ENCODE measurements at places on chromosomes 13 and 19. TPM values are rescaled to one million over a fixed set of nuclear protein-coding genes. Genes with fewer than 3 reads are reported as not detected.
A peak's percentile ranks its signal among the peaks of the same experiment; 100 is the strongest.

DNA sequence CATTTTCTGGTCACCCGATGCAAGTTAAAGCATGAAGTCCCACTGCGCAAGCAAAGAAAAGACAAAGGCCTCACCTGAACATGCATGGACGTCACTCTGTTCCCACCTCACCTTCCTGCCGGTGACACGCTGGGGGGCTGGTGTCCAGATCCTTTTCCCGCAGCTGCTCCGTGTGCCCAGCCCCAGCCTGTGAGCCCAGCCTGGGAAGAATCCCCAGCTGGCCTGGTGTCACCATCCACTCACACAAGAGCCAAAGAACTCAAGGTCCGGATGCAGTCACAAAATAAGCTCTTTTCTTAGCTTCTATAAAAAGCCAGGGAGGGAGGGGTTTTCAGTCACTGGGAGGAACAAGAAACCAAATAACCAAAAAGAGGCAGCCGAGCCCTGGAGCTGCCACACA is 249.9 kb downstream of the COL4A1 start:
- DNase-seq, result no peak

CNN1 gene
- total RNA-seq, result 0.21 TPM

DNA sequence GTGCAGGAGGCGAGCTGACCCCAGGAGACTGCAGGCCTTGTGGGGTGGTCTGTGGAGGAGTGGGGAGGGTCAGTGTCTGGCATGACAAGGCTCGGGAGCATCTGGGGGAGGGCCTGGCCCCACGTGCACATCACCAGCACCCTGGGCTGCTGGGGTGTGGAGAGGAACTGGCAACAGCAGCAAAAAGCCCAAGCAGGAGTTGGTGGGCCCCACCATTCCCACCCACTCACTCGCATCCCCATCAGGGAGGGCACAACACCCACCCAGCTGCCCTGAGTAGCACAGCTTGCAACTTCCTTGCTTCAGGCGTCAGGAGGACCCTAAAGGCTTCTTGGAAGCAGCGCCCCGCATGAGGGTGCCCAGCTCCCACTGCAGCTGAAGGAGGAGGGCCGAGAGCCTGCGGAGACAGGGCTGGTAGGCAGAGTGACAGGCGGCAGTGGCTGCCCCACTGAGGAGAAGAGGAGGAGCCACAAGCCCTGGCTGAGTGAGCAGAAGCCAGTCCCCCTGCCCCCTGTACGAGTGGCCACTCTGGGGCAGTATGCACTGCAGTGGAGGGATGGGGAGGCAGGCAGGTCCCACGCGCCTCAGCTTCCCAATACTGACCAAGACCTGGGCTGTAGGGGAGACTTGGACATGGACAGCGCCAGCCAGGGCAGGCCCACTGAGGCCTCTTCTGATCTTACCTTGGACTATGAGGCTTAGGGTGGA is 26.5 kb downstream of the ELL start:
- DNase-seq, result no peak

DNA sequence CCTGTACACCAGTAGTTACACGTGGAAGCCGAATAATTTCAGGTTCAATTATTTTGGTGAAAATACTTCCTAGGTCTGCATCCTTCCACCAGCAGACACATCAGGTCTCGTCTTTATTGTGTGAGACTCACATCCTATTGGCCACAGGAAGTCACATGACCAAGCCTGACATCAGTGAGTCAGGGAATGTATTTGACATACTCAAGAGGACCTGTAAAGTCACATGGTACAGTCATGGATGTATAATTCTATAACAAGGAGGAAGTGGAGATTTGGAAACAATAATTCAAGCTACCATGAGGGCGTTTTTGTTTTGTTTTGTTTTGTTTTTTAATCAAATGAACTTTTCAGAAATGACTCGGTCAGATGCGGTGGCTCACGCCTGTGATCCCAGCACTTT is 9.3 kb upstream of the HIF3A start:
- peak; percentile 35 for DNase-seq

DNA sequence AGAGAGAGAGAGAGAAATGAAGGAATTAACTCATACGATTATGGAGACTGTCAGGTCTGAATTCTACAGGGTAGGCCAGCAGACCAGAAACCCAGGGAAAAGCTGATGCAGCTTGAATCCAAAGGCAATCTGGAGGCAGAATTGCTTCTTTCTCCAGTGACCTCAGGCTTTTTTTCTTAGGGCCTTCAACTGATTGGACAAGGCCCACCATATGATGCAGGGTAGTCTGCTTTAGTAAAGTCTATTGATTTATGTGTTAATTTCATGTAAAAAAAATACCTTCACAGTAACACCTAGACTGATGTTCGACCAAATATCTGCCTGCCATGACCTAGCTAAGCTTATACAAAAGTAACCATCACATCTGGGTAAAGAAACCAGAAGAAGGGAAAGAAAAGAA is 71.1 kb downstream of the MZT1 start:
- no peak for DNase-seq

- DNase-seq, result no peak
These were observed at the start of gene NCR1 for GRCh38 chr19:54905803-54906511. Gene NCR1 (plus strand): TSS chr19:54906148. CDS start chr19:54906188, 40 bp downstream.

DNA sequence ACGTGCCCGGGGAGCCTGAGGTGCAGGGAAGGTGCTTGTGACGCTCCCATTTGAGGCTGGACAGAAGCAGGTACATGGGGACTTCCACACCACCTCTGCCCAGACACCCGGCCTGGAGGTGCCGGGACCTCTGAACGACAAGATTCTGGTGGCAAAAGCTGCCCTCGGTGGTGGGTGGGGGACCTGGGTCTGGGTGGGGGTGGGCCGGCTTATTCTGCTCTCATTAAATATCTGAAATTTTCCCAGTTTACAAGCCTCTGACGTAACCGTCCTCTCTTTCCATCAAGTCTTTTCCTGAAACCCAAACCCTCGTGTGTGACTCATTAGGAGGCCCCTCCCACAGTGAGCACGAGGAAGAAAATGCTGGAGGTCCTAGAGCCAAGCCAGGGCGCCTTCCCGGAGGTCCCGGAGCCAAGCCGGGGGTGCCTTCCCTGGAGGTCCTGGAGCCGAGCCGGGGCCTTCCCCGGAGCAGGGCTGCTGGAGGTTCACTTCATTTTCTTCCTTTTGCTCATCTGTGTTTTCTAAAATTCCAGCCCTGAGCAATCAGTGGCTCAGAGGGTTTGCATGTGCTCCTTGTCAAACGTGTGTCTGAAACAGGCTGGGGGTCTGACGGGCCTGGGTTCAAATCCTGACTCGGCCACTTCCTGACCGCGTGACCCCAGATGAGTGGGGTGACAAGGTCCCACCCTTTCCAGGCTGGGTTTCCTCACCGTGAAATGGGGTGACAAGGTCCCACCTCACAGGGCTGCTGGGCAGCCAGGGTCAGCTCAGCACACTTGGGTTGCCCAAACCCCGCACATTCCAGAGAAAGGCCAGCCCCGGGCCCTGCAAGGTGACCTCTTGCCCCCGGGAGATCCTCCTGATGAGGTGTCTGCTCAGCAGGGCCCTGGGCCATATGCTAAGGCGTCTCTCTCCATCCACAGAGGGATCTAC is 10.0 kb downstream of the CFD start:
- DNase-seq, result peak; percentile 83

DNA sequence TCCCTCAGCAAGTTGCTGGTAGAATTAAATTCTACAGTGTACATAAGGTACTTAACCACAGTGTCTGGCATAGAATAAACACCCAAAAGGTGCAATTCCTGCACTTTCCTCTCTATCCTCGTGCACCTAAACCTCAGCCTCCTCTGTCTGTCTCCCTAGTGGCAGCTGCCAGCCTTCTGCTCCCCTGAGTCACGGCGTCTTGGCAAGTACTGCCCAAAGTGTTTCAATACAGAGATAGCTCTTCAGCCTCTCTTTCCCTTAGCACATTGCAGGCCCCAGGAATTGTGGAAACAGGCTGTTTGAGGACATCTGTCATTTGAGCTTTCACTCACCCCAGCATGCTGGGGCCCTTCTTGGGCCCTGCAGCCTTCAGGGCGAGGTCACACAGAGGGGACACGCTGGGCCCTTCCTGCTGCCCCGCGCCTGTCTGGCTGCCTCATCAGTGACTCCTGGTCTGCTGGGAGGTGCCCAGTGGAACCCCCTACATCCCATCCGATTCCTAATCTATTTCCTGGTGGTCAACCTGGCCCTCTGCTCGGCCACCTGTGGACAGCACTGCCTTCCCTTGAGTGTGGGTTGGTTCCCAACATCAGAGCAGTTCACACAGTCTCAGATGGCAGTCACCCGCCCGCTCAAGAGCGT is 19.3 kb downstream of the COL4A2 start:
- DNase-seq, result no peak

- no peak for DNase-seq
These were observed 435.6 kb downstream of the FOXO1 start for GRCh38 chr13:40230833-40231266.

DNA sequence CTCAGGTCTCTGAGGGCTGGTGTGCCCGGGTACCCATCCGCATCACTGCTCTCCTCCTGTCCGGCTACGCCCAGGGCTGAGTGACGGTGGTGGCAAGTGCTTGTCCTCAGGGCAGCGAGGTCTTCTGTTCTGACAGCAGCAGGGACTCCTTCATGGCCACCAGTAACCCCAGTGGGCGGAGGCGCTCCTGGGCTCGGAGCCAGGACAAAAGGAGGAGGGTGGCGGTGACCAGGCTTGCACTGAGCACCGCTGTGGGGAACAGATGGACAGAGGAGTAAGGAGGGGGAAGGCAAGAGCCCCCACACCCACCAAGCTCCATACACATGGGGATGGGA is 5.8 kb downstream of the CD320 start:
- DNase-seq, result no peak

DNA sequence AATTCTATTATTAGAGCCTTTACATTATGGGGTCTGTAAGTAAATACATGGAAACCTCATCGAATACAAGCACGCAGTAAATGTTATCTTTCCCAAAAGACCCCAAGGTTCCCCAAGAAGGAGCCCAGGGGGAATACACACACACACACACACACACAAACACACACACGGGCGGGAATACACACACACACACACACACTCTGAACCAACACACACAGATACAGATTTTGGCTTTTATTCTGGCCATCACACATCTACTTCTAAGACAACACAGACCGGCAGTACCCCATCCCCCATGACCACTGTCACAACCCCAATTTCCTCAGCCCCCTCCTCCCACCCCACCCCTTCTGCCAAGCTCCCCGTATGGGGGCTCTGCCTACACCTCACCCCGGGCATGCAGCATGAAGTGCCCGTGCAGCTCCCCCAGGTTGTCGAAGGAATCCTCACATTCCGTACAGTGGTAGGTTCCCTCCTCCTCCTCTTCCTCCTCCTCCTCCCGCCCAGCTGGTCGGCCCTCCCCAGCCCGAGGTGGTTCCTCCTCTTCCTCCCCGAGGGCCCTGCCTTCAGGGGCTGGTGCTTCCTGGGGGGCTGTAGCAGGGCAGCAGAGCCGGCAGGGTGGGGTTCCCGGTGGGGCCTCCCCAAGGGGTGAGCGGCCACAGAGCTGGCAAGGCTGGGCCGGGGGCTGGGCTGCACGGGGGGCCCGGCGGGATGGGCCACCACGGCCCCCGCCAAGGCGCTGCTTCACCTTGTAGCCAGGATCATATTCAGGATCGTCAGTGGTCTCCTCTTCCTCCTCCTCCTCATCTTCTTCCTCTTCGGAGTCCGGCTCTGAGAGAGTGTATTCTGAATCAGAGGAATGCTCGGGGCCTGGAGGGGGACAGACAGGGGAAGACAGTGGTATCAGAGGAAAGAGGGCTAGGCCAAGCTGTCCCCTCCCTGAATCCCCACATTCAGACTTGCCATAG is 4.4 kb upstream of the SRRM5 start:
- no peak for DNase-seq

DNA sequence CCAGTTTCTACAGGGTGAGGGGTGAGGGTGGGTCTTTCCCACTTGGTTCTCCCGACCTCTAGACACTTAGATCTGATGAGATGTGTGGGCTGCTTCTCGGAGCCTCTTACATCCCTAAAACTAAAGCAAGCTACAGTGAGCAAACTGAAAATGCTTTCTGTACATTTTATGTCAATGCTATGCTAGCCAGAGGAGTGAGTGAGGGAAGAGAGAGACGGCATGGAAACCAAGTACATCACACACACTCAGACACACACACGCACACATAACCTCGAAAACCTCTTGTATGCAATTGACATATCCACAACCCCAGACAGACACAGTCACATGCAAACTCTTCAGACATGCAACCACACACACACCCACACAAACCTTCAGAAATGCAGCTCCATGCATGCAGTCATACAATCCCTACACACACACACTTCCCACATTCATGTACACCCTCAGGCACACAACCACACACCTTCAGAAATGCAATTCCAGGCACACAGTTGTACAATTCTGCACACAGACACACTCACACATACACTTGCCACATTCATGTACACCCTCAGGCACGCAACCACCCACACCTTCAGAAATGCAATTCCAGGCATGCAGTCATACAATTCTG is 1.4 kb downstream of the SLC1A6 start:
- no peak for DNase-seq

FARP1 gene
- total RNA-seq, result 6.3 TPM

DNA sequence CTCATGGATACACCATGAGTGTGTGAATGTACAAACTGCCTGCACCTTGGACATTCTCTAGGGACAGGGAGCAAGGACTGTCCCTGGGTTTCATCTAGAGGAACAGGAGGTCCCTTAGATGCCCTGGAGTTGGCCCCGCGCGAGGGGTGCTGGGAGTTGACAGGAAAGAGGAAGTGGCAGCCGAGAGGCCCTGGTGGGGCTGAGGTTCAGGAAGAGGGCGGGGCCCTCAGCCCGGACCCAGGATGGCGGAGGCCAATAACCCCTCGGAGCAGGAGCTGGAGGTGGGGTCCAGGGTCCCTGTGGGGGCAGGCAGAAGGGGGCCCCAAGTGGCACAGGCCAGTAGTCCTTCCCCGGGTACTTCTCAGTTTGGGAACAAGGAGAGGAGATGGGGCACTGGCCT is 6.9 kb downstream of the PKN1 start:
- DNase-seq, result no peak

DNA sequence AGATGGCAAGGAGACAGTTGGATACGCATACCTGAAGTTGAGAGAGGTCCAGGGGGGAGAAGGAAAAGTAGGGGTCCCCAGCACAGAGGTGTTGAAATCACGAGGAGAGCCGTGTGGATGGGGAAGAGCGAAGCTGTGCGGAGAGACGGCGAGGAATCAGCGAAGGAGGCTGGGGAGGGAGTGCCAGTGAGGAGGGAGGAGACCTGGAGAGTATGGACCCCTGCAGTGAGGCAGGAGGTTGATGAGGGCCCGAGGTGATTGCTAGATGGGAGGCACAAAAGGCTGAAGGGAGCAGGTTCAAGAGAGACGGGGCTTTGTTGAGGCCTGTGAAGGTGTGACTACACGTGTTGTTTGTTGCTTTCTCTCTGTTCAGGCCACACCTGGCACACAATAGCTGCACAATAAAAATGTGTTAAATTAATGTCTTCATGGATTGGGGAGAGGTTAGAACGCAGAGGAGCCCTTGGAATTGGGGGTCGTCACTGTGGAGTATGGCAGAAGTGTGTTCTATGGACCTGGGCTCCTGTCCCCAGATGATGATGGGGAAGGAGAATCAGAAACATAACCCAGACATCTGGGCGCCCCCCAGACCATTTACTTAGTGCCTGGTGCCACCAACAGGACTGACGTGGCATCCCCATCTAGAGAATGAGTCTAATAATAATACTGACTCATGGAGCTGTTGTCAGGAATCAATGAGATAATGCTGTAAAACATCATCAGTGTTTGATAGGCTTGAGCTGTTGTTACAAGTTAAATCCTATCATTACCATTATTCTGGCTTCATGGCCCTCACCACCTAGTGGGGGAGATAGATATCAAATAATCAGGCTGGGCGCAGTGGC is 137.5 kb downstream of the SIPA1L3 start:
- no peak for DNase-seq

- no peak for DNase-seq
These were observed 14.5 kb upstream of the PTPRS start for GRCh38 chr19:5355076-5355475.

CACNG7 gene
- not detected for total RNA-seq
